ENCODE measurements at places on chromosomes 5 and 9. TPM values are rescaled to one million over a fixed set of nuclear protein-coding genes. Genes with fewer than 3 reads are reported as not detected.

GRCh38 chr5:121503111-121503840 is 348.4 kb upstream of the FTMT start:
- DNase-seq, result peak; percentile 41

TAF11L4 gene
- not detected for total RNA-seq

TEX48 gene
- not detected for total RNA-seq

DNA sequence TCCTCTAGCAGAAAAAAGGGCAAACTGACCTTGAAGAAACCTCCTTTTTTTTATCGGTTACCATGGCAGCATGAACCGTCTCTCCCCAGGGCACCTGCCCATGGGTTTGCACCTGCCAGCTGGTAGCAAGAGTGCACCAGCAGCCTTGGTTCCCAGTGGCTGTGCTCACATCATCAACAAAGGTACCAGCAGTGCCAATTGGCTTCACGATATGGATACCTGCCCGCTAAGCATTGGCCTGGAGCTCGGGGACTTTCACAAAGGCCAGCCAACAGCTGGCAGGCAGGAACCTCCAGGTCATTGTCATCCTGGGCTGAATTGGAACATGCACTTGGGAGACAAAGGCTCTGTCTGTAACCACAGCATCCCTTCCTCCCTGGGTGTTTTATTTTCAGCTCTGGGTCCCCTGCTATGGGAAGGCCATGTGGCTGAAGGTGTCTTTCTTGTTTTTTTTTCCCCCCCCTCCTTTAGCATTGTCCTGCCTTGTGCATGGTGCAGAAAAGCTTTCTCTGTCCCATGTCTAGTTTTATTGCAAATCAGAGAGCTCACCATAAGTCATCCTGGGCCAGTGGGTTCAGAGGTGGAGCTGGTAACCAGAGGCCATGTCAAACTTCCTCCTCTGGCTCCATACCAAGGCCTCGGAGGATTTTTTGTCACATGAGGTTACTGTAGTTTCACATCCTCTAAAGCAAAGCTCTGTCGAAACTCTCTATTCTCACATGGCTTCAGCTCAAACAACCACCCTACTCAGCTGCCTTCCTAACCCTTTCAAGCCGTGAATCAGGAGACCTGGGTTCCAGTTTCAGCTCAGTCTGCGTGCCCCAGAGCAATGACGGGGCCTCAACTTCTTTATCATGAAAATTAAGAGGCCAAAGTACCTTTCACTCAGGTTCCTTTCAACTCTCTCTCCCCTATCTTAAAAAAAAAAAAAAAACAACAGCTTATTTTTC is 145.5 kb upstream of the MAP3K1 start:
- DNase-seq, result no peak

LRRC70 gene
- total RNA-seq, result 0.37 TPM

GRCh38 chr9:94645901-94646300 is 6.6 kb upstream of the FBP1 start:
- DNase-seq, result no peak

DNA sequence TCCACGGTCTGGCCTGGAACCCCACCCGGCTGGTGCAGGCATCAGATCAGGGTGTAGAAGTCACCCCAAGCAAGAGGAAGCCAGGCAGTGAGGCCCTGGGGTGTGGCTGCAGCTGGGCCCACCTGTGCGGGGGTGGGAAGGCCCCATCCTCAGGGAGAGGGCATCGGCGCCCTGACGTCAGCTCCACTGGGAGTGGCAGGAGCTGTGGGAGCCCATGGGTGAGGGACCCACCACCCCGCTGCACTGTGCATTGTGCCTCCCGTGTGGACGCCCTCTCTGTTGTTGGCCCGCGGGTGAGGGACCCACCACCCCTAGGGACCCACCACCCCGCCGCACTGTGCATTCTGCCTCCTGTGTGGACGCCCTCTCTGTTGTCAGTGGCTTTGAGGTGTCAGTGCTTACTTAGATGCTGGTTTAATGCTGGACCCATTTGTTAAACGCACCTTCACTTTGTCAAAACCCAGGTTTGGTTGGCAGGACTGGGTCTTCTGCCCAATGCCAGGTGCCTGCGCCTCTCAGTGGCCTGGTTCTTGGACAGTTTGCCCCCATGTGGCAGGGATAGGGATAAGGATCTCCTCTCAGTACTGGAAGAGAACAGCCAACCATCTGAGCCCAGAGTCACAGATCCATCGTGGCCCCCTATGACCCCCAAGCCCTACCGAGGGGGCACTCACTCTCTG is 6.9 kb upstream of the EXOC3 start:
- DNase-seq, result no peak

IFNK gene
- not detected for total RNA-seq

SPINK4 gene
- total RNA-seq, result not detected

DNA sequence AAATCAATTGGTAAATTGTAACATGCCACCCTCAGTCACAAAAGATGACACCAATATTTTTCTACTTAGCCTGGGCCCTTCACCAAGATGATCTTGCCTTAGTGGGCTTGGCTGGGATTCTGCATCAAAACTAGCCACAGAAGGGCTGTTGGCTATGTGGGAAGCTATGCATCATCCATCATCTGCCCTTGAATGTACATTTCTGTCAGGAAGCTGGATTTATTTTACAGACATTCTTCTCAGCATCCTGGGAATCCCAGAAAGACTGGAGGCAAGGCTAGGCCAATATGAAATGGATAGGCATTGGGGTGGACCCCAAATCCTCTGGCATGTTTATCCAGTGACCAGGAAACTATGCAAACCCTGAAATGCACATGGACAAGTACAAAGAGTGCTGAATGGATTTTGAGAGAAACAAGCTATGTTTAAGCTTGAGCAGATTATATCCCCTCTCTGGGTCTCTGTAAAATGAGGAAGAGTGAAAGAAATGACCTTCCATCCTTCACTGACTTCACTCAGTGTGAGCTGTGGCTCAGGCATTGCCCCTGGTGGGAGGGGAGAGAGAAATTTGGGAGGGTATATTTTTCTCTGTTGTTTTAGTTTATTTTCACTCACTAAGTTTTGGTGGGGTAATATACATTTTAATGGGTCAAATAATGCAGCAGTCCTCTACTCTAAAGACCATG is 283.6 kb downstream of the EBF1 start:
- no peak for DNase-seq

PDLIM4 gene
- not detected for total RNA-seq

- DNase-seq, result no peak
These were observed 110.3 kb upstream of the PTCH1 start for GRCh38 chr9:95626885-95627558.

GRCh38 chr9:74803376-74804017 is 84.2 kb downstream of the TRPM6 start:
- DNase-seq, result no peak

DNA sequence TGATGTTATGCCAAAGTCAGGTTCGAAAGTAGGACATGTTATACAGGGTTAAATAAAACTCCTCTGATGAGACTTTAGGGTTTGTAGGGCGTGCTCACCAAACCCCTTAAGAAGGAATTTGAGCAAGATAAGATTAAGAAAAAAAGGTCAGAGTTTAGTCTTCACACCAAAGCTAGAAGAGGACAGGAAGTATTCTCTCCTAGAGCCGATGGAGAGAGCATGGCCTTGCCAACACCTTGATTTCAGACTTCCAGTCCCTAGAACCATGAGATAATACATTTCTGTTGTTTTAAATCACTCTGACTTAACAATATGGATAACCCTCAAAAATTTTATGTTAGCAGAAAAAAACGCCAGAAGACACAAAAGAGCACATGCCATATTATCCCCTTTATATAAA is 16.3 kb upstream of the PLCXD3 start:
- no peak for DNase-seq

GRCh38 chr9:2526071-2526828 is 95.3 kb upstream of the VLDLR start:
- no peak for DNase-seq

DNA sequence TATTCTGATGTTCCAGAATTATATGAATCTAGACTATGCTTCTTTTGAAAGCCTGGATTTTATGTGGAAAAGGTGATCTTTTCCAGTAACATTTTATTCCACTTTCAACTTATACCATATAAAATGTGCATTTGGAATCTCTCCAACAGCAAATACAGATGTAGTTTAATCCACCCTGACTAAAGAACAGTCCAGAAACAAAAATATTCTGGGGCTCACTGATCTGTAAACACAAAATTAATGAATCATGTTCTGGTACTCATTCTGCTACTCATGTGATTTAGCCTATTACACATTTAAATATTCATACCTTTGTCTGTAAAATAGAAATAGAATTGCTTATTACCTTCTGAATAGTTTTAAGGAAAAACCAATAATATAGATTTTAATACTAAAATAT is 125.8 kb downstream of the ARRDC3 start:
- DNase-seq, result no peak

DNA sequence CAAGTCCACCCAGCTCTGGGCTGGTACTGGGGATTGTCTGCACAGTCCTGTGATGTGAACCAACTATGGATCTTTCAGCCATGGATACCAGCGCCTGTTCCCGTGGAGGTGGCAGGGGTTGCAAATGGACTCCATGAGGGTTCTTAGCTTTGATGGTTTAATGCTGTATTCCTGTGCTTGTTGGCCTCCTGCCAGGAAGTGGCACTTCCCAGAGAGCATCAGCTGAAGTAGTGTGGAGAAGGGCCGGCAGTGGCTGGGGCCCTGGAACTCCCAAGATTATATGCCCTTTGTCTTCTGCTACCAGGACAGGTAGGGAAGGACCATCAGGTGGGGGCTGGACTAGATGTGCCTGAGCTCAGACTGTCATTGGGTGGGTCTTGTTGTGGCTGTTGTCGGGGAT is 1104.8 kb upstream of the COX7C start:
- no peak for DNase-seq

SEMA5A gene
- total RNA-seq, result 0.02 TPM

- no peak for DNase-seq
These were observed 93.5 kb downstream of the JMY start for GRCh38 chr5:79329453-79329852.

FOXD1 gene
- total RNA-seq, result 26.8 TPM

DNA sequence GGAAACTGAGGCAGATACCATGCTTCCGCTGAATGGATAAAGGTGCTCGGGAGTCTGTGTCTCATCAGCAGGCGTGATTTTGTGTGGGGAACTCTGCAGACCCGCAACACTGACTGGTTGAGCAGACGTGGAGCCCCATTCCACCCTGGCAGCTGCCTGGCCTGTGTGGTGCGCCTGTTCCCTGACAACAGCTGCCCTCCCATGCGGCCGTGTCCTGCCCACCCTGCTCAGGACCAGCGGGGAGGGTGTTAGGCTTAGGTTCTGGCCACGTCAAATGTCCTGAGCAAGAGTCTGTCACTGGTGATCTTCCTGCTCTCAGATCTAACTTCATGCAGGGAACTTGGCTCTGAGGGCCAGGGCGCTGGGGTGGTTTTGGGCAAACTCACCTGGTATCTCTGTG is 417.7 kb upstream of the IRX4 start:
- no peak for DNase-seq

- DNase-seq, result no peak
These were observed 60.0 kb upstream of the KLF9 start for GRCh38 chr9:70474413-70474812.

GRCh38 chr9:117521293-117521692 is 106.4 kb upstream of the ASTN2 start:
- DNase-seq, result no peak

DNA sequence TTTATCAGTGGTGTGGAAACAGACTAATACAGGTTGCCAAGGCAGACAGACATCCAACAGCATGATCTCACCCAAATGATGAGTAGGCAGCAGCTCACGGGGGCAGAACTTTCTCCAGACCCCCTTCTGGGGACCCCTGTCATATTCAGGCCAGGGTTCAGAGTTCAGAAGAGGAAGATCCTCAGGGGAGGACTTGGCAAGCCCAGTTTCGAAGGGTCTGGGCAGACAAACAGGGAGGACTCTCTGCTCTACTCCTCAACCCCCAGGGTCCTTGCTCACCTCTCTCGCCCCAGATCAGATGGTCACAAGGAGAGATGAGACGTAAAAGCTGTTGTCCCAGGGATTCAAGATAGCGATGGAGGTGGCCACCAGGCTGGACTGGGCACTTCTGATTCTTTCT is 215.1 kb upstream of the MVB12B start:
- DNase-seq, result no peak

DNA sequence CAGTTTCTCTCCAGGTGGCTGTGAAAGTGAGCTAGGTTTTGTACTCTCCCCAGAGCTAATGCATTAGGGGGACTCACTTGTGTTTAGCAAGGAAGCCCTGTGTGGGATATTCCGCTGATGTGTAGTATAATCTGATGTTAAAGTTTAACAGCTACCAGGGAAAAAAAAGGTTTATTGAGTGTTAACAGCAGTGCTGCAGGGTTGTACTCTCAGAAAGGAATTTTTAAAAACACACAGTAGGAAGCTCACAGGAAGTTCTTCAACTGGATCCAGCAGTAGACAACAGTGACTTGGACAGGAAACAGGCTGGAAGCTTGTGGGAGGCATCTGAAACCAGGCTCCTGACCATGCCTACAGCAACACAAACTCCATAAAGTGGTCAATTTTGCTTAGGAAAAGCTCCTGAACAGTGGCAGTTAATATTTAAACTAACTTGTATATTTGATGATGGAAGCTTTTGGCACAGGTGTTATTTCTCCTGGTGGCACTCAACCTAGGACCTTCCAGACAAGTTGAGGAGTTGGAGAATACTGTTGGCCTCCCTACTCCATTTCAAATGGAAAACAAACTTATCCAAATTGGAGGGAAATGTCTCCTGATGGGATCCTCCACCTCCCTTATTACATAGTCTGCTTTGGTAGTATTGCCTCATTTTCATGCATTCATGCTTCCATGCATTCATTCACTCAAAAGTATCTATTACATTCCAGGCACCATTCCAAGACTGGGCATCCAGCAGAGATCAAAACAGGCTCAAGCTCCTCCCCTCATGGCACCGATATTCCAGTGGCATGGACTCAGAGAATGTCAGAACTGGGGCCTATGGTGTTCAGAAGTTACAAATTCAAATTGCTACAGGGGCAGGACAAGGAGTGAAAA is 54.7 kb downstream of the FOXD1 start:
- no peak for DNase-seq

GRCh38 chr9:98529841-98530240 is 178.9 kb downstream of the GABBR2 start:
- DNase-seq, result no peak

DNA sequence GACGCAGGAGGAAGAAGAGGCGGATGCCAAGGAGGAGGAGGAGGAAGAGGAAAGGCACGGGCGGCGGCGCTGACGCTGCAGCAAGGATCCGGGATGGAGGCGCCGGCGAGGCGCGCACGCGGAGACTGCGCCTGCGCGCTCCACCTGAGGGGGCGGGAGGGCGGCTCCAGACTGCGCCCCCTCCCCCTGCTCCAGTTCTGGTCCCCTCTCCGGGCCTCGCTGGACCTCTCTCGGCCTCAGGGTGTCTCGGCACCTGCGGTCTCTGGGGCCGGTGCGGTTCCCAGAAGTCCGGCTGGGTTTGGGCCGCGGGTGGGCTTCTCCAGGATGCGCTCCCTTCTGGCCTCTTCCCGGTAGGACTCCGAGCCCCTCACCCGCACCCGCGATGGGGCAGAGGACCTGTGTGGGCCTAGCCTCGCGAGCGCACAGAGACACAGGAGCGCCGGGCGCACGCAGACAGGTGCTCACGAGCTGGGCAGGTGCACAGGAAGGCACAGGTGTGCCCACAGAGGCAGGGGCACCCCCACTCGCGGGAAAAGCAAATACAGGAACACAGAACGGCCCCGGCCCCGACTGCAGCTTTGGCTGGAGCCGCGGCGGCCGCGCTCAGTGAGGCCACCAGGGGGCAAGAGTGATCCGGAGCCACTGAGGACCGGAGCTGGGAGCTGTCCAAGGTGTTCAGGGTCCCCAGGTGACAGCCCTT is at the start of gene NPDC1:
TSS of gene NPDC1 (minus strand) at position 90 of the 700 bp plus-strand sequence. CDS start 188 bp downstream, outside the sequence.
- peak; percentile 68 for DNase-seq

OR1N2 gene
- not detected for total RNA-seq

GARIN3 gene
- total RNA-seq, result not detected

LCP2 gene
- 0.61 TPM for total RNA-seq

ADRA1B gene
- not detected for total RNA-seq

CDKN2B-AS1 gene
- total RNA-seq, result 1.7 TPM

DRD1 gene
- total RNA-seq, result 0.54 TPM

ASS1 gene
- 92.6 TPM for total RNA-seq

MOB3B gene
- total RNA-seq, result 1.2 TPM

All from HCT116 (cell line).